ENCODE measurements at places on chromosomes 16 and 17.

- no peak for DNase-seq
These were observed 167.9 kb upstream of the MAF start for GRCh38 chr16:79768276-79768970.

DNA sequence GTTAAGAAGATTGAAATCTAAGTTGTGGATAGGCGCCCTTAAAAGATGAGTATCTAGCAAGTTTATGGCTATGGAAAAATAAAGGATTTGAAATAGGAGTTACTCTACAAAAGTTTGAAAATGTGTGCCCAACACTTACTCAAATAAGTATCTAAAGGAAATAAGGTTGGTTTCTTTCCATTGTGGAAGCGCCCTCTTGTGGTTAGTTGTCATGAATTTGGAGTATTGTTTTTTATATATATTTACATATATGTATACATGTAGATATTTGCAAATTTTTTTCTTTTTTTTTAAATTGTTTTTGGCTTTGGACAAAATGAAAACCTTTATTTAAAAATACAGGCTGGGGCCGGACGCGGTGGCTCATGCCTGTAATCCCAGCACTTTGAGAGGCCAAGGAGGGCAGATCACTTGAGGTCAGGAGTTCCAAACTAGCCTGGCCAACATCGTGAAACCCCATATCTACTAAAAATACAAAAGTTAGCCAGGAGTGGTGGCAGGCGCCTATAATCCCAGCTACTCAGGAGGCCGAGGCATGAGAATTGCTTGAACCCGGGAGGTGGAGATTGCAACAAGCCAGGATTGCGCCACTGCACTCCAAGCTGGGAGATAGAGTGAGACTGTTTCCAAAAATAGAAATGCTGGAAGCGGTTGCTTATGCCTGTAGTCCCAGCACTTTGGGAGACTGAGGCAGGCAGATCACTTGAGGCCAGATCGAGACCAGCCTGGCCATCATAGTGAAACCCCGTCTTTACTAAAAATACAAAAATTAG lies 24.0 kb upstream of the VPS4A start:
- no peak for DNase-seq

- DNase-seq = no peak
These were observed 7.2 kb downstream of the GRIN2C start for GRCh38 chr17:74852237-74853047.

DNA sequence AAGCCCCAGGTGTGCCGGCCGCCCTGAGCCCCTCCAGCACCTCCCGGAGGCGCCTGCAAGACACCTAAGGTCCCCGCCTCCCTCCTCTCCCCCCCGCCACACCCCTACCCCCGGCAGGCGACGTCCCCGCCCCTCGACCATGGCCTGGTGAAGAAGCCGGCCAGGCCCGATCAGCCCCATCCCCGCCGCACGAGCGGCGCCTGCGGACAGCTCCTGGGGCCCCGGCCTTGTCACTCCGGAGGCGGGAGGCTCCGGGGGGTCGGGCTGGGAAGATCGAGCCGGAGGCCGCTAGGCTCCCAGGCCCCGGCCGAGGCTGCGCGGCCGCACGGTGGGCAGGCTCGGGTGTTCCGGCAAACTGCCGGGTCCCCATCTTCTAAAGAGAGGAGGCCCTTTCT lies 405 bp upstream of the ACE start:
- DNase-seq = no peak

DNA sequence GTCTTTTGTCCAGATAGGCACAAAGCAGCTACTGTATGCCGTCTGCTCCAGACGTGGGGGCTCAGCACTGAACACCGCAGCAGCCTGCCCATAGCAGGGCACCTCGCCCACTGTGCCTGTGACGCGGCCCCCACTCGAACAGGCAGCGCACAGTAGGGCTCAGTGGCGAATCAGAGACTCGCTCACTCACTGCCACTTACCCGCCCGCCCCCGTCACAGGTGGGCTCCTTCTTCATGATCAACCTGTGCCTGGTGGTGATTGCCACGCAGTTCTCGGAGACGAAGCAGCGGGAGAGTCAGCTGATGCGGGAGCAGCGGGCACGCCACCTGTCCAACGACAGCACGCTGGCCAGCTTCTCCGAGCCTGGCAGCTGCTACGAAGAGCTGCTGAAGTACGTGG lies 23.6 kb downstream of the TPSG1 start:
- no peak for DNase-seq
